Camera-type eye (tissue), 1 donor: ENCODE measurements at places on chromosomes 5 and 9. TPM values are rescaled to one million over a fixed set of nuclear protein-coding genes. Genes with fewer than 3 reads are reported as not detected.

Gene SLC4A9
- total RNA-seq: not detected

Gene BARX1
- total RNA-seq: not detected

Gene SELENOP
- total RNA-seq: 304 TPM

Gene SPINK7
- not detected for total RNA-seq

Gene C5orf34
- total RNA-seq: 4.4 TPM

Gene RASGEF1C
- total RNA-seq: 6.5 TPM

Gene FGF1
- total RNA-seq: 3.8 TPM

Gene CDC25C
- 3.8 TPM for total RNA-seq

Gene GAPT
- total RNA-seq: 0.77 TPM

Gene SPOCK1
- 37.1 TPM for total RNA-seq

Gene FLT4
- total RNA-seq: 15.1 TPM

Gene DMRT2
- 2.7 TPM for total RNA-seq

Gene NEURL1B
- 21.6 TPM for total RNA-seq

Gene LECT2
- total RNA-seq: not detected

Gene ARID3C
- total RNA-seq: not detected

Gene SLC36A3
- not detected for total RNA-seq

Gene RXFP3
- total RNA-seq: 0.27 TPM

Gene COL15A1
- total RNA-seq: 92.2 TPM

Gene MCC
- 127 TPM for total RNA-seq

Gene CDX1
- not detected for total RNA-seq

Gene LHX3
- 18.5 TPM for total RNA-seq

Gene NTNG2
- 34.3 TPM for total RNA-seq

Gene PLK2
- 103 TPM for total RNA-seq

Gene PCDH12
- 8.6 TPM for total RNA-seq

Gene ADGRV1
- 287 TPM for total RNA-seq

Gene BOD1
- total RNA-seq: 78.7 TPM

Gene UBE2D2
- 65.7 TPM for total RNA-seq

Gene GCNT4
- 0.71 TPM for total RNA-seq

Gene NIM1K
- 6.6 TPM for total RNA-seq

Gene VCAN
- total RNA-seq: 308 TPM

Gene CNTNAP3
- 34.9 TPM for total RNA-seq

Gene MATR3
- 745 TPM for total RNA-seq

Gene MARCHF3
- 23.3 TPM for total RNA-seq

Gene GZMA
- 1.2 TPM for total RNA-seq

Gene TLR4
- total RNA-seq: 12.6 TPM
